Lung (tissue), 17 donors: ENCODE measurements at places on chromosomes 6 and 20. TPM values are rescaled to one million over a fixed set of nuclear protein-coding genes. Genes with fewer than 3 reads are reported as not detected.

Gene SLC17A3
- total RNA-seq = not detected

Gene ETV7
- 1.4 TPM for total RNA-seq

Gene RAET1G
- total RNA-seq = 1.4 TPM

DNA sequence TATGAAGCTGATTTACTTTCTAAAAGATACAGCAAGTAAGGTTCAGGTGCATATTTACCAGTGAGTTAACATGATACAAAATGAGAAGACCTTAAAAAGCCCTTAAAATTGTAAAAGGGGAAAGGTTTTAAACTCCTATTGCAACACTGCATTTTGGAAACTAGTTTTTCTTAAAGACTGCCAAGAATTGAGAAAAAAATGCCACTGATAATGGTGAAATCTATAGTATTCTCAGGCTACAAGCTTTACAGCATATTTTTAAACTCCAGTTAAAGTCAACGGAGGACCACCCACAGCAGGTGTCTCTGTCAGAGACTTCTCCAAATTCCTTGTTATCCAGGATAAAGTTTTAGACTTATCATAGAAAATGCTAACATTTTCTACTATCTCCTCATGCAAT lies 53.6 kb downstream of the ELOVL5 start:
- H3K36me3 ChIP-seq = peaks cover 8% of the 10 kb centered on the region
- no peak for DNase-seq
- H3K27me3 ChIP-seq = no peaks in the 10 kb centered on the region
- H3K4me3 ChIP-seq = no peak overlapping the region

GRCh38 chr6:118867181-118867580 lies 26.8 kb upstream of the ASF1A start:
- peaks cover 4% of the 10 kb centered on the region for H3K4me1 ChIP-seq
- no peak overlapping the region for H3K27ac ChIP-seq
- DNase-seq = no peak
- H3K36me3 ChIP-seq = no peaks in the 10 kb centered on the region
- no peaks in the 10 kb centered on the region for H3K27me3 ChIP-seq

DNA sequence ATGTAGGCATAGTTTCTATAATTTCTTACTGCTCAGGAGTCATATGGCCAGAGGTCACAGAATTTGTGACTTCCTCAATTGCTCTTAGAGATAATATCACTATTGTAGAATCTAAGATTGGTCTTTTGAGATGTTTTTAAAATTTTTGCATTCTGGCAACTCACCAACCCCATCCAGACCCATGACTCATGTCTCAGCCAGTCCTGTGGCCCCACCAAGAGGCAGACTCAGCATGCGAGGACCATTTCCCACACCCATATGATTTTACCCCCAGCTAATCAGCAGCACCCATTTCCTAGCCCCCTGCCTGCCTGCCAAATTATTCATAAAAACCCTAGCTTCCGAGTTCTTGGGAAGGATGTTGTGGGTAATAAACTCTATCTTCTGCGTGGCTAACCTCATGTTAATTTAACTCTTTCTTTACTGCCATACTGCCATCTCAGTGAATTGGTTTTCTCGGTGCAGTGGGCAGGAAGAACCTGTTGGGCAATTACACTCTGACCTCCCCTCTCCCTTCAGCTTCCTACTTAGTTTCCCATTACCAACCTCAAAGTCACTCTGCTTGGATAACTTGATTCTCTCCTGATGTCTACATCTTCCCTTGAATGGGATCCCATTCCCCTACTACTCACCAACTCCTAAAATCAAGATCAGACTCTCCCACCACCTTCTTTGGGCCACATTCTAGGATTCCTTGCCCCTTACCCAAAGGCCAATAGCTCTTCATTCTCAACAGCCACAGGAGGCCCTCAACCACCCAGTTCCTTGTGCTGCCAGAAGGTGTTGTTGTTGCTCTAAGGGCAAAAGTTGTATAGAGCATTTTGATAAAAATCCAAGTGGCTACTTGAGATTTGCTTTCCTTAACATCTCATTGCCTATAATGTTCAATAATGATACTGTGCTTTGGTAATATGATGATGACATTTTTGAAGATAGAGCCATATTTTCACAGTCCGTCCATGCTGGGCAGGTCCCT lies 16.2 kb upstream of the IYD start:
- no peak overlapping the region for H3K4me3 ChIP-seq
- H3K27me3 ChIP-seq = no peaks in the 10 kb centered on the region
- no peak for DNase-seq
- H3K36me3 ChIP-seq = no peaks in the 10 kb centered on the region
- H3K4me1 ChIP-seq = peaks cover 3% of the 10 kb centered on the region

DNA sequence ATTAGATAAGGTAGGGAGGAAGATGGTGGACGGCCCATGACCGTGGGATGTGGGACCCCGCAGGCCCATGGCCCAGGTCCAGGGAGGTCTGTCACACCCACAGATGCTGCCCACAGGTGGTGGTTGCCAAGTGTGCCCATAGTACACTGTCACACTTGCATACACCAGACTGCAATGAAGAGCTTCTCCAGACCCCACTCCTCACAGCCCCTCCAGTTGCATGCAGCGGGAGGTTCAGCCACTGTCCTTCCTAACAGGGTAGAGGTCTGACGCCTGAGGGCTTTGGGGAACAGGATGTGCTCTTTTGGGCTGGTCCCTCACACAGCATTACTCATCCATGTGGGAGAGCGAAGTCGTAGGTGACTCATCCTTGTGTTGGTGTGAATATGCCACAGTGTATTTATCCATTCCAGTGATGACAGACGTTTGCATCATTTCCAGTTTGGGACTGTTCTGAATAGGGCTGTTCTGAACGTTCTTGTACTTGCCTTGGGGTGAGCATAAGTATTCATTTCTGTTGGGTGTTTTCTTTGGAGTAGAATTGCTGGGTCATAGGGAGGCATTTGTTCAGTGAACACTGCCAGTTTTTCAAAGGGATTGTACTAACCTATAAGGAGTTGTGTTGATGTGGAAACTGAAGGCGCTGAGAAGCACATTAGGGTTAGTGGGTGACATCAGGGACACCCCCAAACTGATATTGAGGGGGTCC lies 10.1 kb upstream of the PYGB start:
- no peak for DNase-seq
- peaks cover 12% of the 10 kb centered on the region for H3K4me1 ChIP-seq
- peak overlapping the region; percentile 67 for H3K27ac ChIP-seq
- no peak overlapping the region for H3K4me3 ChIP-seq

- peaks cover 10% of the 10 kb centered on the region for H3K4me1 ChIP-seq
- H3K27ac ChIP-seq = no peak overlapping the region
- peaks cover 10% of the 10 kb centered on the region for H3K27me3 ChIP-seq
Observed at GRCh38 chr20:59585714-59586409, 18.5 kb upstream of the PHACTR3 start.

DNA sequence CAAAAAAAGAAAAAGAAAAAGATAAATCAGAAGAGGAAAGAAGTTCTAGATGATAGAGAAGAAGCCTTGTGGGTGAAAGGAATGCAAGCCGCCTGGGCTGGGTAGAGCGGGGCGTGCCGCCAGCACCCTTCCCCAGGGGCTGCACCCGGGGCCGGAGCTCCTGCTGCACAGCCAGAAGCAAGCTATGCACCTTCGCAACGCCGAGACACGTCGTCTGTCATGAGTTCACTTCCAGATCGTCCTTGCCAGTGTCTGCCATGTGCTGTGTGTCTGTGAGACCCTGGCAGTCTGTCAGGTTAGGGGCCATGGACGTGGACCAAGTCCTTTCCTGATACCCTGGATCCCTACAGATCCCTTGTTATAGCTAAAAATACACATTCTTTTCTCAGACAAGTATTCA lies 25.5 kb upstream of the ADRM1 start:
- no peak overlapping the region for H3K27ac ChIP-seq
- no peak for DNase-seq
- no peaks in the 10 kb centered on the region for H3K4me1 ChIP-seq
- no peaks in the 10 kb centered on the region for H3K27me3 ChIP-seq
- peaks cover 26% of the 10 kb centered on the region for H3K36me3 ChIP-seq

DNA sequence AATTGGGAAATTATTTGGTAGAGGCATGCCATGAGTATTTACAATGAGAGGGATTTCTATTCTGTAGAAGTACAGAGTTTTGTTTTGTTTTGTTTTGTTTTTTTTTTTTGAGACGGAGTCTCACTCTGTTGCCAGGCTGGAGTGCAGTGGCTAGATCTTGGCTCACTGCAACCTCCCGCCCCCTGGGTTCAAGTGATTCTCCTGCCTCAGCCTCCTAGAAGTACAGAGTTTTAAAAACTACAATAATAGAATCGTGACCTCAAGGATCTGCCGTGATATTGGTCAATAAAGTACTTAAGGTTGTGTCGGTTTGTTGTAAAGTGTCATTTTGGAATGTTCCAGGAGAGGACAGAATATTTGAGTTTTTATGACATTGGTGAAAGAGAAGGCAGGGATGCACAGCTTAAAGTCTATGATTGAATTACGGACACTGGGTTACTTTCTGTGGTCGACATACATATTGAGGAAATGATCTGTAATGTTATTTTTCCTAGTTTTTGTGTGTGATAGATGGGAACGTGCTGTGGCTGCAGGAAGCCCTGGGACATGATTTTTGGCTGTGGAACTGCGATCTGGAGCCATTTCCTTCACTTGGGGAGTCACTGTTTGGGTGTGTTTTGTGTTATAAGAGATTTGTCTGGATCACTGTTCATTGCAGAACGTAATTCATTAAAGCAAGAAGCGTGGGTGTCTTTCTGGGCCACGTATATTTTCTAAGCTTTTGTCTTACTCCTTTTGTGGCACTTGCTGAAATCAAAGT lies 59.6 kb downstream of the TIAM2 start:
- no peak for DNase-seq
- no peaks in the 10 kb centered on the region for H3K36me3 ChIP-seq
- H3K27ac ChIP-seq = no peak overlapping the region
- no peak overlapping the region for H3K4me3 ChIP-seq

GRCh38 chr20:1242530-1242929 lies 16.7 kb downstream of the RAD21L1 start:
- no peak overlapping the region for H3K27ac ChIP-seq
- H3K36me3 ChIP-seq = no peaks in the 10 kb centered on the region
- H3K27me3 ChIP-seq = peaks cover 6% of the 10 kb centered on the region
- H3K4me1 ChIP-seq = no peaks in the 10 kb centered on the region
- no peak for DNase-seq
- no peak overlapping the region for H3K4me3 ChIP-seq

DNA sequence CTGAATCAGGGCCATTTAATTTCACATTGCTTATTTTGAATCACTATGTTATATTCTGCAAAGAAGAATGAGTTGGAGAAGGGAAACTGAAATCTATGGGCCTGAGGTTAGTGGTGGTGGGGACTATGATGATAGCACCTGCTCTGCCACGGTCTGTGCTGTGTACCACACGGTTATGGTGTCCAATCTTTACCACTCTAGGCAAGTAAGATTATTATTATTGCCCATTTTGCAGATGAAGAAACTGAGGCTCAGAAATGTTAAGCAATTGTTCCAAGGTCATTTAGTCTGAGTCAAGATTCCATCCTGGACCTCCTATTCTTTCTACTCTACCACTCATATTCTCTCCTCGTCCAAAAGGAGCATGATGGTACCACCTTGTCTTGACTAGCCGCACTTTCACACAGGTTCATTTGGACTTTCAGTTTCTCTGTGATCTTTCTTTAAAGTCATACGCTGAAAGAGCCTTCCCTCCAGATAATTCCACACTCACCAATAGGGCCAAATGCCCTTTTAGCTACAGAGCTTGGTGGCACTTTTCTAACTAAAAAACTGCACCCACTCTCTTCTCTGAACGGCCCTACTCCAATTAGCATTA lies 56.2 kb downstream of the GFOD1 start:
- no peak for DNase-seq
- no peaks in the 10 kb centered on the region for H3K27me3 ChIP-seq
- no peak overlapping the region for H3K27ac ChIP-seq
- H3K4me1 ChIP-seq = peaks cover 44% of the 10 kb centered on the region

- no peak overlapping the region for H3K27ac ChIP-seq
- no peak for DNase-seq
- no peak overlapping the region for H3K4me3 ChIP-seq
- H3K4me1 ChIP-seq = peaks cover 20% of the 10 kb centered on the region
- H3K36me3 ChIP-seq = no peaks in the 10 kb centered on the region
Observed at GRCh38 chr6:71476371-71476770, 187.8 kb downstream of the OGFRL1 start.

DNA sequence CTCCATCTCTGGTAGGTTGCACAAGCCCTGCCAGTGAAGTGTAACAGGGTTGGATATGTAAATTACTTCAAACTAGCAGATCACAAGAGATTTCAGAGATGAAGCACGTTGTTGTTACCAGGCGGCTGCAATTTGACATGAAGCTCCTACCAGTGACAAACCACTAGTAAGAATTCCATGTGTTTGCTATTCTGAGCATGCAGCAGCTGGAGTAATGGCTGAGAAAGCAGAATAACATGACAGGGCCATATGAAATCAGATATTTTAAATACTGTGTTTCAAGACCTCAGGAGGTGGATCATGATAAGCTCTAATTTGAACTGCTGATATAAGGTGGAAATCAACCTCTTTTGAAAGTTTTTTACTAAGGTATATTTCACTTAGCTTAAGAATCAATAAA lies 11.4 kb downstream of the RIN2 start:
- H3K36me3 ChIP-seq = no peaks in the 10 kb centered on the region
- no peaks in the 10 kb centered on the region for H3K4me1 ChIP-seq
- no peak for DNase-seq
- no peak overlapping the region for H3K27ac ChIP-seq

DNA sequence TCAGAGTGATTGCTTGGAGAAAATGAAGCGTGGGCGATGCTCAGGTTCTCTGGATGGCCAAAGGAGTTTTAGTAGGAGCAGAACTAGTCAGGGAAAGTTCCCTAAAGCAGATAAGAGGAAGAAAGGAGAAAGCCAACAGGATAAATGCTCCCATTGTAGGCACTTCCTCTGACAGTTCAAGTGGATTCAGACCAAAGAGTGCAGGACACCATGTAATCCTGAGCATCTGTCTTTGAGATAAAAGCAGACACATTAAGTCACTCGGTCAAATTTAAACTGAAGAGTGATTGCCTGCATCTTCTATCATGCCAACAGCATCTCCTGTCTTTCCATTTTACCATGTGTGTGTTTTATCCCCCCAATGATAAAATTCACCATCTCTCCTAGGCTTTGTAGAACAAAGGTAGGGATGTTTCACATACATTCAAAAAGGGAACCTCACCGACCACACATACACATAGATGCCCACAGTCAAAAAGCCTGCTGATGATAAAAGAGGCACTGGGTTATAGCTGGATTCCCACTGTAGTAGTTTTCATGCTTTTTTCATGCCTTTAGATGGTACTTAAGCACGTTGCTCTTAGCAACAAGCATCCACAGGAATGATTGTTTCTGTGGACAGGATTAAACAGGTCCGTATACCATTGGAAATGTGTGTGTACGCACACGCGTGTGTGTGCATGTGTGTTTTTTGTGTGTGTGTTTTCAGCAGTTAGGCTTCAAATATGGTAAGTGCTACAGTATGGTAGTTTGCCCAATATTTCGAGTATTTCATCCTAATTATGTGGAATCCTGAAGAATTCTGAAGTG lies 7.0 kb downstream of the GRIK2 start:
- H3K4me1 ChIP-seq = peaks cover 2% of the 10 kb centered on the region
- no peak overlapping the region for H3K4me3 ChIP-seq
- peaks cover 23% of the 10 kb centered on the region for H3K27me3 ChIP-seq
- no peak for DNase-seq
- no peak overlapping the region for H3K27ac ChIP-seq

GRCh38 chr6:33898771-33899170 lies 95.0 kb upstream of the MLN start:
- H3K4me1 ChIP-seq = no peaks in the 10 kb centered on the region
- no peak for DNase-seq
- H3K36me3 ChIP-seq = no peaks in the 10 kb centered on the region
- H3K27ac ChIP-seq = no peak overlapping the region

- no peaks in the 10 kb centered on the region for H3K36me3 ChIP-seq
- no peak for DNase-seq
- no peaks in the 10 kb centered on the region for H3K4me1 ChIP-seq
Observed at GRCh38 chr6:33905071-33905609, 101.3 kb upstream of the MLN start.
